ENCODE measurements at places on chromosomes 6 and 20.

DNA sequence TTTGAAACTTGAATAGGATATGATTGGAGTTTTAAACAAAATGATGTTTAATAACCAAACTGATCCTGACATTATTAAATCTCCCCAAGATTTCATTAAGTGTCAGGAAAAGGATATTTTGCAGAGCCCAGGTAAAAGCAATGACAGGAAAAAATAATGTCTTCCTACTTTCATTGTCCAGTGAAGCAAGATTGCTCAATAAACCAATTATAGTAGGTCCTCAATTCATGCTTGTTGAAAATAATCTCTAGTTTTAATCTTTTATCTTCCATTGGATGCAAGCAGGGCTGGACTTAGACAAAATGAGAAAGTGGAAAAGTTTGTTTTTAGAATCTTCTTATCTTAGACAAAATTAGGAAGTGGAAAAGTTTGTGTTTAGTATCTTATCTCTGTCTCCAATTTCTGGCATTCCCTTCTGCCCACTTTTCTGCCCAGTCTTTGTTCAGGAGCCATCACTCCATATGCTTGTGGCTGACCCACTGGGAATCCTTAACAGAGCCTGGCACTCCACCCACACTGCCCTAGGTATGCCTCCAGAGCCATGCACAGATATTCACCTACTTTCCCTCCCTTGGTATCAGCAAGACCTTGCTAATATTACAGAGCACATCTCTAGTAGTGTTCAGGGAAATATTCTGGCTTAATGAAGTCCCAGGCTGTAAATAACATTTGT, 57.0 kb upstream of the CARMIL1 start:
- DNase-seq, result no peak

GRCh38 chr6:28239636-28240035, 12.4 kb downstream of the ZKSCAN4 start:
- DNase-seq, result no peak

GRCh38 chr6:73234733-73235132, 9.4 kb upstream of the KHDC1L start:
- no peak for DNase-seq

DNA sequence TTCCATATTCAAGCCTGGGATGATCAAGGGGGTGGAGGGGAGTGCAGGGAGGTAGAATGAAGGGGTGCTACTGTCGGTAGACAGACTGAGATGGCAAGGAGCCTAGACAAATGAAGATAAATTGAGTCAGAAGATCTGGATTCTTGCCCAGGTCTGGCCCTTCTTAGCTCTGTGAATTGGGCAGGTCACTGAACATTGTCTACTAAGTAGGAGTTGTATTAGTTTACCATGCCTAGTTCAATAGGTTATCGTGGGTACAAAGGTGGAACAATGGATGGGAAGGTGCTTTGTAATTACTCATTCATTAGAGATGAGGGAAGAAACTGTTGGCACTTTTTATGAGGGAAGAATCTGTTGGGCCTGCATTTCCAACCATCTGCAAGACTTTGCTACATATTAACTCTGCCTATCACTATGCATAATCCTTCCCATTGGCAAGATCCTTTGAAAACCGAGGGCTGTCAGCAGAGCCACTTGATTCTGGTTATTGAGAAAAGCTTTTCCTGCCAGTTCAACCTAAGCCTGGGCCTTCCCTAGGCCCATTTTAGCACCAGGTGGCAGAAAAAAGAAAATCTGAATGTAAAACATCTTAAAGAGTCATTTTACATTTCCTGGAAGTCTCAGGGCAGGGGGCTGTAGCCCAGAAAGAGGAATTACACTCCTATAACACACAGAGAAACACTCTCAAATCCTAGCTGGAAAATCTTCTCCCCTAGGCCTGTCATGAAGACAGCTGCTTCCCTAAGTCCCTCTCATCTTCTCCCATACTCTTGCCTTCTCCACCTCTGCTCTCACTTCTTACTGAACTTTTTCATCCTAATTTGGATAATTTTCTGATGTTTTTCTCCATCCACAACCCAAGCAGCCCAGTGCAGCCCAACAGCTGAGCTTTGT, 103.5 kb downstream of the CD24 start:
- no peak for DNase-seq

DNA sequence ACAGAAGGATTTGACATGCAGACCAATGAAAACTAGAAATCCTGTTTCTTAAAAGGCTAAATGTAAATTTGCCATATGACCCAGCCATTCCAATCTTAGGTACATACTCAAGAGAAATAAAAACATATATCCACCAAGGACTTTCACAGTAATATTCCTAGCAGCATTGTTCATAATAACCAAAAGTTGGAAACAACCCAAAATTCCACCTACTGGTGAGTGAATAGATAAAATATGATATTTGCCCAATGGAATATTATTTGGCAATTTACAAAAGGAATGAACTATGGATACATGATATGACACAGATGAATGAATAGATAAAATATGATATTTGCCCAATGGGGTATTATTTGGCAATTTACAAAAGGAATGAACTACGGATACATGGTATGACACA, 22.7 kb downstream of the MTCL3 start:
- no peak for DNase-seq

DNA sequence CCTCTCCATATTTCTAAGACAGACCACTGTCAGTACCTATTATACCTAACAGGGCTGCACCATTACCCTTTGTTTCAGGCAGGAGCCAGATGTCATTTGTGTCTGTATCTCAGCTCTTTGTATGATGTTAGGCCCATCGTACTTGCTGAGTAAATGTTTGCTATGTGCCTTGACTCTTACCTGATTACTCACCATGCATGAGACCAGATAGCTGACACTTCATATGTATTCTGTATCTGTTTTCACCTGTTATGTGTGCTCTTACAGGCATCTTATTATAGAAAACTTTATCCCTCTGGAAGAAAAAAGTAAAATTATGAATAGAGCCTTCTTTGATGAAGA, 31.7 kb upstream of the ASXL1 start:
- DNase-seq, result no peak

GRCh38 chr20:2814587-2815051, at the start of gene C20orf141:
Gene C20orf141 (plus strand): TSS chr20:2814987. CDS start chr20:2815185, 198 bp downstream.
- no peak for DNase-seq

DNA sequence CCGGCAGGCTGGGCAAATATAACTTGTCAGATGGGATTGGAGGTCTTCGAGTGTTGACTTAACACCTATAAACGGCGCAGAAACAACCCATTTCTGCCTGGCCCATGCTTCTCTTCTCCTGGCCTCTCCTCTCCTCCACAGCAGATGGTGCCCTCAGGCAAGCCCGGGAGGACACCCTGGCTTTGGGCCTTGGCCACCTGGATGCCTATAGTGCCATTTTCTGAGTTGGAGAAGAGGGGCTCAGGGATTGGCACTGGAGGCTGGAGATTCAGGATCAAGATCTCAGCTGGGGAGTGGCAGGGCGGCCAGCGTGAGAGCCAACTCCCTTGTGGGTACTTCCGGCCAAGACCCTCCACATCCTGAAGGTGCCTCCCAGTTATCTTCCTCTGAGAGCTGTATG, 211.9 kb upstream of the PMEPA1 start:
- DNase-seq, result no peak

- no peak for DNase-seq
Measured at GRCh38 chr20:64166721-64167615, 2.7 kb downstream of the MYT1 start.

- no peak for DNase-seq
Measured at GRCh38 chr20:14838663-14839628, 501.5 kb upstream of the FLRT3 start.

DNA sequence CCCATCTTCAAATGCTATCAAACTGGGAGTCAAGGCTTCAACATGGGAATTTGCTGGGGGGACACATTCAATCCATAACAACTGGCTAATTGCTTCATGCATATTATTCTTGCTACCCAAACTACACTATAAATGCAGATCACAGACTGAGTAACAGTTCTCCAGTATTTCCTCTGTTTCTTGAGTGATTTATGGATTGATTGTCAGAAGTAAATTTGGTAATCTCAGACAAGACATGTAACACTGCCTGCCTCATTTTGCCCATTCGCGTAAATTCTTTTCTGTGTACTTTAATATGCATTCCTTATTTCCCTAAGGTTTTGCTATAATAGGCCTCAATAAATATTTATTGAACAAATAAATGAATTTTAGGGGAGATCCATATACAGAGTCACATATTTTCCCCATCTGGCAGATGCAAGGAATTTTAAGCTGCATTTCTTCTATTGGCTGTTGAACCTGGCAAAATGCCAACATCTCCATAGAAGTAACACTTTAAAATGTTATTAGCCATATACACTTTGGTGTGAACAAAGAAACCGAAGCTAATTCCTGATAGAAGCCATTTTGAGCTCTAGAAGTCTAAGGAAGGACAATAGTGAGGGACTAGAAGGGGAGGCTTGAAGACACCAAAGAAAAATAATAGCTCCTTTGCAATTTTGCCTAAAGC, 98.2 kb downstream of the QRSL1 start:
- no peak for DNase-seq

DNA sequence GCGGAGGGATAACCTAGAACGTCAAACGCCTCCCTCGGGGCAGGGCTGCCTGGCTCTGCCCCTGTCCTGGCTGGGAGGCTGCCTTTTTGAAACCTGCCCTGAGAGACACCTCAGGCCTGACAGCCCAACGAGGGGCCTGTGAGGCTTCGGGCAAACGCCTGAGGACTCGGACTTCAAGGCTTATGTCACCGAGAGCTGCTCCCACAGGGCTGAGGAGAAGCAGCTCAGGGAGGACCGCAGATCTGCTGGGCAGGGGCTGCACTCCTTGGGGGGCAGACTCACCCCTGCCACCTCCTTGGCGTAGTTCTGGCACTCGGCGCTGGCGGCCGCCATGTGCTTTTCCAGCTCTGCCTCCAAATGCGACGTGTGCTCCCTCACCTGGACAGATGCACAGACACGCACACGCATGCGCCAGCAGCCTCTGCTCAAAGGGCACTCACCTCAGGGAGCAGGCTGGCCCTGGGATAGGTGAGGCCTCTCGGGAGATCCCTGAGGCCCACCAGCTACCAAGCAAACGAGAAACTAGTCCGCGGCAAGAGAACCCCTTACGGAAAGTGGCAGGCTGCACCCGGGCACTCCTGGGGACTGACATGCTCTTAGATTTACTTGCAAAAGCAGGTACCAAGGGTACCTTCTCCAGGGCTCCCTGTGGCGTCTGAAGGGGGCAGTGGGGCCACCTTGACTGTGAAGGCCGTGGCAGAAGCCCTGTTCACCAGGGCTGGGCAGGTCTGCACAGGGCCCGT, 49.6 kb downstream of the DSTN start:
- no peak for DNase-seq

- no peak for DNase-seq
Measured at GRCh38 chr6:36794713-36795065, 44.6 kb downstream of the CPNE5 start.

- DNase-seq, result no peak
Measured at GRCh38 chr20:48308882-48309281, 518.9 kb downstream of the PREX1 start.

- DNase-seq, result peak; percentile 51
Measured at GRCh38 chr6:169723200-169723909, 945 bp downstream of the PHF10 start.

DNA sequence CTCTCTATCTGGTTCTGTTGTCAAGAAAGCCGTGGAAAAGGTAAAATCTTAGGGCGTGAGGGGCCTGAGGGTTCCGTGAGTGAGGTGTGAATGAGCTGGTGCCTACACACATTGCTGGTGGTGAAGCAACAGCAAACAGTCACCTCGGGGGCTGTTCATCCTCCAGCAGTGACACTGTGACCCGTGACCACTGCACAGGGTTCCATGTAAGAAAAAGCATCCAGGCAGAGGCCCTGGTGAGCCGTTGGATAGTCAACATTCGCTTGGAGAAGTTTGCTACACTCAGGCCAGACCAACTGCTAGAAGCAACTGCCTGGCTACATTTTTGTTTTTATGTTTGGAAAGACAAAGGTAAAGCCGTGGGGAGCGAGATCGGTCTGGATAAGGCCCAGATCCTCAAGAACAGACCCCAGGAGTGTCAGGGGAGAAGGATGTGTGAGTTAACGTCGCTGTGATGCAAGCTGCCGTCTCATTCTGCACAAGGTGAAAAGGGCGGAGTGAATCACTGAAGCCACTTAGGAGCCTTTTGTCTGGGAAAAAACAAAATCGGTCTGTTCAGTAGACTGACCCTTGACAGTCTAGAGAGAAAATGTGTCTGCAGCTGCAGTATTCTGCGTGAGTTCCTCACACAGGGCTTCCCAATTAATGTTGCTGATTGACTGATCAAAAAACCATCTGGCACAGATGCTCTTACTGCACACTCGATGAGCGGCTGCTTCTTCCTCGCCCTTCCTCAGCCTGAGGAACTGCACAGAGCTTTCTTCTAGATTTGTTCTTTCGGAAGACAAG, 404.0 kb downstream of the SMOC2 start:
- DNase-seq, result no peak

DNA sequence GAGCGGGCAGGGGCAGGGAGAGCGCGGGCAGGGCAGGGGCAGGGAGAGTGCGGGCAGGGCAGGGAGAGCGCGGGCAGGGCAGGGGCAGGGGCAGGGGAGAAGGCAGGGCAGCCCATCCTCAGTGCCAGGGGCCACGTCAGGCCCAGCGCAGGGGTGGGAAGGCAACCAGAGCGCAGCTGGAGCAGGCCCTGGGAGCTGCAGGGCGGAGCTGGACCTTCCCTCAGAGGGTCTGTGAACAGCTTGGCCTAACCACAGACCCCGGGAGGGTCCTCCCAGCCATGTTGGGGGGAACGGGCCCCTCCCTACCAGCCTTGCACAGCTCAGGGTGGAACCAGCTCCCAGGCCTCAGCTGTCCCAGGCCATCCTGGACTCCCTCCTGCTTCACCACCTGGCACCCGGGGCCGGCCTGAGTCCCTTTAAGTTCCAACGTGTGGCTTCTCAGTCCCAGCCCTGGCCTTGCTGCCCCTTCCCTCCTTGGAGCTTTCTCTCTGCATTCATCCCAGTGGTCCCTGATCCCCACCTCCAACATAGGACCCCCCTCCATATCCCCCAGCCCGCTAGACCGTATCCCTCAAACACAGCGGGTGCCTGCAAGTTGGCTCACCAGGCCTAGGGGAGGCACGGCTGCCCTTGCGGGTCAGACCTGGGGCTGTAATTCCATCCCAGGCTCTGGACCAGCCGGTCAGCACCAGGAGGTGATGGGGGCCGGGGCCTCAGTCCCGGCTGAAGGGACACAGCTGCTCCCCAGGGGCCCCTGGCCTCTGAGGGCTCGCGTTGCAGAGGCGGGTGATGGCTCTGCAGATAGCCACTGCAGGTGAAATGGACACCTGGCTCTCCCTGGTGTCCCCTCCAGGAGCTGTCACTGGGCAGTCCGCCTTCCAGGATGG, 5.6 kb upstream of the ZBTB46 start:
- no peak for DNase-seq

GRCh38 chr20:63835021-63835858, 4.2 kb upstream of the ZBTB46 start:
- DNase-seq, result no peak

- no peak for DNase-seq
Measured at GRCh38 chr20:60565083-60565482, 606.9 kb downstream of the CDH26 start.

GRCh38 chr6:26543953-26544352, 5.8 kb downstream of the HMGN4 start:
- DNase-seq, result no peak

- no peak for DNase-seq
Measured at GRCh38 chr6:13091192-13091591, 237.1 kb downstream of the TBC1D7 start.

GRCh38 chr6:121881974-121882667, 446.7 kb downstream of the GJA1 start:
- DNase-seq, result no peak

- DNase-seq, result no peak
Measured at GRCh38 chr6:154319231-154319858, 37.3 kb downstream of the IPCEF1 start.

All from effector CD4-positive, alpha-beta T cell (primary cell).